ENCODE measurements at places on chromosomes 1 and 21.

- DNase-seq = no peak
Observed at GRCh38 chr1:33182401-33182841, 578 bp upstream of the TRIM62 start.

GRCh38 chr1:1929639-1930545 lies 10.8 kb upstream of the TMEM52 start:
- no peak for DNase-seq

GRCh38 chr1:39050001-39050400 lies 23.9 kb downstream of the NDUFS5 start:
- no peak for DNase-seq

GRCh38 chr1:36771240-36771639 lies 263.1 kb downstream of the GRIK3 start:
- no peak for DNase-seq

- DNase-seq = no peak
Observed at GRCh38 chr1:51624855-51625254, 8.0 kb downstream of the OSBPL9 start.

GRCh38 chr1:85225624-85226380 lies 25.0 kb upstream of the SYDE2 start:
- DNase-seq = no peak

DNA sequence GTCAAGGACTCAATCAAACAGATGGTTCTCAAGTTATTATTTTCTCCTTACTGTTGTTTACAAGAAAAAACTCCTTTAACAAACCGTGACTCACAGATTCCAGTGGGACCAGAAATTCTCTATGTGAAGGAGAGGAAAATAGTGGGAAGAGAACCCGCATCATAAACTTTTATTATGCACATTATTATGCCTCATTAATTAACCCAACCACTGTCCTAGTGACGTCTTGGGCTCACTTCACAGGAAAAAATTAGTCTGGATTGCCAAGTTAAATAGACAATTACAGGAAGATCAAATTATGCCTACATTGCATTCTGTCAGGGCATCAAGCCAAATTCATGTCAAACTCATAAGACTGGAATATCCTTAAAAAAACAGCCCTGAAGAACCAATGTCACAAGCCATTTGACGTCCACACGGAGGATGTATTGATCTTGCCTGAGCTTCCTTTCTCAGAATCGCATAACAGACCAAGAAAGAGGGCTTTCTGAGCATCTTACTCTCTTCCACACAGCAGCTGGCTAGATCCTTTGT lies 347.8 kb downstream of the DUSP10 start:
- DNase-seq = peak; percentile 41

GRCh38 chr1:232292239-232292638 lies 337.7 kb downstream of the SIPA1L2 start:
- no peak for DNase-seq

DNA sequence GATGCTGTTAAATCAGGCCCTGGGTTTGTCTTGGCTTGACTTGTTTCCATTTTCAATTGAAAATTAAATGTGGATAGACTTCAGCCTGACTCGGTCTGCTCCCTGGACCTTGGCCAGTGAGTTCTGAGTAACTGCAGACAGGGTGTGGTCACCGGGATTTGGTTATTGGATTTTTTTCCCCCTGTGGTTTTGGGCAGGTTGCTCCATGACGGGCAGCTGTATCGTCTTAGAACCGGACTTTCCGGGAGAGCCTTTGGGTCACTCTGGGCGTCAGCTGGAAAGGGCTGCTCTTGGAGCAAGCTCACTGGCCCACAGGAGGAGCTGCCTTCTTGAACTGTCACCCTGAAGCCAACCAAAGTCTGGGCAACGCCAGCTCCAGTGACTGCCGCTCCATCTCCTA lies 75.0 kb downstream of the CLIC6 start:
- DNase-seq = peak; percentile 15

- no peak for DNase-seq
Observed at GRCh38 chr1:208149776-208150514, 94.2 kb downstream of the PLXNA2 start.

DNA sequence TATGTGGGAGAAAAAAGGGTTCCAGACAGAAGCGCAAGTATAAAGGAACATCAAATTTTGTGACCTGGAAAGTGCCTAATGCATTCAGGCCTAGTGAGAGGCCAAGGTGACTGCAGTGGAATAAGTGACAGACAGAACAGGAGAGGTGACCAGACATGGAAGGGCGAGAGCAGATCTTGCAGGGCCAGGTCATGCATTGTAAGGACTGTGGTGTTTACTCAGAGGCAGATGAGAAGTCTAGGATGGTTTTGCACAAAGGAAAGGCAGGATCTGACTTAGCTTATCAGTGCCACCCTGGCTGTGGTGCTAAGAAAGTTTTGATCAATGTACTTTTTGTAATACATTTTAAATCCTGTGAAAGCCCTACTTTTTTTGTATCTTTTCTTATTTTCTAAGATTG lies 34.1 kb upstream of the AHCYL1 start:
- no peak for DNase-seq

- DNase-seq = no peak
Observed at GRCh38 chr1:70415882-70416281, 4.8 kb downstream of the CTH start.

GRCh38 chr1:14881775-14882672 lies 271.5 kb upstream of the TMEM51 start:
- DNase-seq = no peak

DNA sequence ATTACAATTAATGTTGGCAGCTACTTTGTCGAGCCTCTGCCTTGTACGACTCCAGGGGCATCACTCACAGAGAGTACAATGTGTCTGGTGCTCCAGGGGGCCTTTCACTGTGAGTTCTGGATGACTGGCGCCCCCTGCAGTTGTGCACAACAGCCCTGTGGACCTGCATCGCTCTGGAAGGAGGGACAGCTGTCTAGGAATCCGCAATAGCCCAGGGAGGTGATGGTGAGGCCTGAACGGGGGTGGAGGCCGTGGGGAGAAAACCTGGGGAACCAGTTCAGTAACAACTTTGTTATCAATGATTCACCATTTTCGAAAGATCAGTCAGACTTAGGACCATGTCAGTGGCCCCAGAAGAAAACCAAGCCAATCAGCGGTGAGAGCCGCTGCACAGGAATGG lies 189.1 kb downstream of the KAZN start:
- DNase-seq = no peak

GRCh38 chr1:203038217-203038741 lies 12.0 kb downstream of the PPFIA4 start:
- peak; percentile 59 for DNase-seq
